NCI-H1092 (cell line): ENCODE measurements at places on chromosomes 16 and 17.
A peak's percentile ranks its signal among the peaks of the same experiment; 100 is the strongest.

DNA sequence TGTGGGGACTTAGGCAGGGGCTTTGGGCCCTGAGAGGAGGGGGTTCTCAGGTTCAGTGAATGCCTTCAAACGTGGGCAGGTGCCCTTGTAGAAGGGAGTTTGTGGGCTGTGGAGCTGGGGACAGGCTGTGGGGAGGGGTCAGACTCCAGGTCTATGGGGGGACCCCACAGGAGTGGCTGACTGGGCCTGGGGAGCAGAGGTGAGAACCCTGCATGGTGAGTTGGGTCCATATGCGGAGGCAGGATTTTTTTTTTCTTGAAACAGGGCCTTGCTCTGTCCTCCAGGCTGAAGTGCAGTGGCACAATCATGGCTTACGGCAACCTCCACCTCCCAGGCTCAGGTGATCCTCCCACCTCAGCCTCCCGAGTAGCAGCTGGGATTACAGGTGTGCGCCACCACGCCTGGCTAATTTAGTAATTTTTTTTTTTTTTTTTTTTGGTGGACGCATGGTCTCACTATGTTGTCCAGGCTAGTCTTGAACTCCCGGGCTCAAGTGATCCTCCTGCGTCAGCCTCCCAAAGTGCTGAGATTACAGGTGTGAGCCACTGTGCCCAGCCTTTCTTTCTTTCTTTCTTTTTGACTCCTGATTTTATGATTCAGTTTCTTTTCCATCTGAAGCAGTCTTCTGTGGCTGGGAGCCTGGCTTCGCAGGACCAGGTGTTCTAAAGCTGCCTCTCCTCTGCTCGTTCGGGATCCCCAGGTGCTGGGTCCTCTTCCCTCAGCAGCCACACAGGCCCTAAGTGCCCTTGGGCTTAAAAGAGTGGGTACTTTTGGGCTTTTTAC lies 19.0 kb upstream of the ADCY7 start:
- no peak for DNase-seq

DNA sequence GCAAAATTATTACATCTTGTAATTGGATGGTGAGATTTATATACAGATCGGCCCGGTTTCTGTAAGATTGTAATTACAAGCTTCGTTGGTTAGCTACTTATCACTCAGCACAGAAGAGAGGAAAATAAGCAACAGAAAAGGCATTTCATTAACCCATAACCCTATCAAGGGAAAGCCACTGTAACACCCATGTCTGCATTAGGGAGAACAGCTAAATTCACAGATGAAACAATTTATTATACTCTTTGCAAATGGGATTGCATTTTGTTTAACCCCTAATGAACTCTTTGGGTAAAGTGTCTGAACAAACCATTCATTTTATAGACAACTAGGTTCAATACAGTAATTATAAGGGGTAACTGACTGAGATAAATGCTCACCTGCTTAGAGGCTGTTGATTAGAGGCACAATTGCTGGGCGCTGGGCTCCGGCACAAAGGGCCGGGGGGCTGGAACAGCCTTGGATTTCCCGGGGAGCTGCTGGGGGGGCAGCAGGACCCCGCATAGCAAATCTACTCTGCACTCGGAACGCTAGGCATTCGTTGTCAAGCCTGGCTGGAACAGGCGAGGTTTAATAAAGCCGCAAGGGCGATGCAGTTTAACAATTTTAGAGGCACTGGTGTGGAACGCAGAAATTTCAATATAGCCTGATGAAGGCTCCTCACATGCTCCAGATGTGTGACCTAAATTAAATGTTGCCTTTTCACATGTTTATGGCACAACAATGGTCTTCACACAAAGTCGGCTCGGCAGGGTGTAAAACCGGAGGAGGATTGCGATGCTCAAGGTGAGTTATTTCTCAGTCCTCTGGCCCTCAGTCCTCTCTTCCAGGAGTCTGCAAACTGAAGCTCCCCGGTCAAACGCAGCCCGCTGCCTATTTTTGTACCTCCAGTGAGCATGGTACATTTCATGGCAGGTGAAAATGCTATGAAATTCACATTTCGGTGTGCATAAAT lies 134.0 kb upstream of the IRX6 start:
- no peak for DNase-seq

DNA sequence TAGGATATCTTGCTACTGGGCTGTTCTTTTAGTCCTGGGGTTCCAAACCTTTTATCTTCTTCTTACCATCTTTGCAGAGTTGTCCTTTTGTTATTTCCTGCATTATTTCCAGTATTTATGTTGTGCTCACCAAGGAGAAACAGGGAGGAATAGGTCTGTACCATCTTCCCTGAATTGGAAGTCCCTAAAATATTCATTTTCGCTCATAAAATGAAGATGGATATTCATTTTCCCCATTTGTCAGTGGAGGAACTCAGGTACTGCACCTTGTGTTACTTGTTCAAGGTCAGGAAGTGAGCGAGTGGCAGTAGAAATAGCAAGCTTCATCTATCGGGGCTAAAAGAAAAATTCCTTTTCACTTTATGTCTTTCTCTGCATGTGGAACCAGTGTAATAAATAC lies 989.7 kb downstream of the CDH11 start:
- no peak for DNase-seq

- no peak for DNase-seq
Measured at GRCh38 chr17:76515274-76515949, 14.2 kb upstream of the RHBDF2 start.

DNA sequence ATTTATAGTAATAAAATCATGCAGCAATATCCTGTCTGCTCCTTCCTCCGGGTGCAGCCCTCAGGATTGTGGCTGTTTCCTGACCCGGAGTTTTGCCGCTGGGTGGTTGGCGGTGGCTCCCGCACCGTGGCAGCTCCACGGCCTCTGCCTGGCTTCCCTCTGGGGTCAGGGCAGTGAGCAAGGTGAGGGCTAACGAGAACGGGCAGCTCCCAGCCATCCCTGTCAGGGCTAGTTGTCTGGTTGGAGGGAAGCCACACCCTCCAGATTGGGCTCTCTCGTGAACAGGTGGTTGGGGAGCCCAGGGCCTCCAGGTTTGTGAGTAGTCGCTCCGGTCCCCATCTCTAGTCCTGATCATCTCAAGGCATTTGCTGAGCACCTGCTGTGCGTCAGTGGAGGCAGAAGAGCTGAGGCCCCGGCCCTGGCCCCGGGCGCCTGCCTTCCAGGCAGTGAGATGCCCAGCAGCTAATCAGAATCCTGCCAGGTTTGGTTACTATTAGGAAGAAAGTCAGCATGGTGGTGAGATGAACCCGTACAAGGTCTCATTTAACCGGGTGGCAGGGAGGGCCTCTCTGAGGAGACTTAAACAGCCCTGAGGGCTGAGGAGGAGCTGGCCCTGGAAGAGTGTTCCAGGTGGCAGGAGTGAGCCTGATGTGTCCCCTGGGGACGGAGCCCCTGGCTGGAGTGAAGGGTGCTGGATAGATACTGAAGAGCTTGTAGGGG lies 2.3 kb upstream of the NUDT16L1 start:
- no peak for DNase-seq

GRCh38 chr17:72385475-72385874 lies 264.7 kb downstream of the SOX9 start:
- no peak for DNase-seq

DNA sequence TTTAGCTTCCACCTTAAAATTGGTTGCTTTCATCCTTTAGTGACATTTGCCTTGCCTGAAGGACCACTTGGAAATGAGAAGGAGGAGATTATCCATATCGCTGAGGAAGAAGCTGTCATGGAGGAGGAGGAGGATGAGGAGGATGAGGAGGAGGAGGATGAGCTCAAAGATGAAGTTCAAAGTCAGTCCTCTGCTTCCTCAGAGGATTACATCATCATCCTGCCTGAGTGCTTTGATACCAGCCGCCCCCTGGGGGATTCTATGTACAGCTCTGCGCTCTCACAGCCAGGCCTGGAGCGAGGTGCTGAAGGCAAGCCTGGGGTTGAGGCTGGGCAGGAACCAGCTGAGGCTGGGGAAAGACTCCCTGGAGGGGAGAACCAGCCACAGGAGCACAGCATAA lies 11.5 kb upstream of the TMEM106A start:
- DNase-seq = no peak

DNA sequence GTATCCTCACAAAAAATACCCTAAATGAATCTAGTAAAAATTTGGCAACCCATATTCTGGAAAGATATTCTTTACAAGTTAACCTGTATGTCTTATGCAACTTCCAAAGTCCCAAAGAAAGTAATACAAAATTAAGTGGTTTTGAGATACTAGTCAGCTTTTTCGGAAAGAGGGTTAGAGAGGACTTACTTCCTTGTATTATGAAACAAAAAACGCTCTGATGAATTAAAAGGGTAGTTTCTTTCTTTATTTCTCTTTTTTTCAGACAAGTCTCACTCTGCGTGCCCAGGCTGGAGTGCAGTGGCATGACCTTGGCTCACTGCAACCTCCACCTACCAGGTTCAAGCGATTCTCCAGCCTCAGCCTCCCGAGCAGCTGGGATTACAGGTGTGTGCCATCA lies 51.6 kb downstream of the KANSL1 start:
- DNase-seq = no peak

DNA sequence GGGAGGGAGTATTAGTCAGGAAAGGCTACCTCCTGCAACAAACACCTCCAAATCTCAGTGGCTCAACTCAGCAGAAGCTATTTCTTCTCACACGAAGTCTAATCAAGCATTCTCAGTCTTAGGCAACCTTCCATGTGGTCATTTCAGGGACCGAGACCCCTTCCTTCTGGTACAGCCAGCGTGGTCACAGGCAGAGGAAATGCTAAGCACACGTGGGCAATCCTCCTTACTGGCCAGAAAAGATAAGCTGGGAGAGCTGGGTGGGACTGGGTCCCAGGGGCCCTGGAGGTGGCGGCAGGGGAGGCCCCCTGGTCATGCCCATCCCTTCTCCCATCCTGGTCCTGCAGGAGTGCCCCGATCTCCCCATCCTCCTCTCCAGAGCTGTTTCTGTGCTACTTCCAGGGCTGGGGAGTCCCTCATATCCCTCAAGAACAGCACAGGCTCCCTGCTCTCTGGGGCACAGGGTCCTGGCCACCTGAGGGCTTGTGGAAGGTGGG lies 5.7 kb upstream of the CX3CL1 start:
- no peak for DNase-seq

- no peak for DNase-seq
Measured at GRCh38 chr16:30652718-30653117, 2.0 kb downstream of the PRR14 start.

DNA sequence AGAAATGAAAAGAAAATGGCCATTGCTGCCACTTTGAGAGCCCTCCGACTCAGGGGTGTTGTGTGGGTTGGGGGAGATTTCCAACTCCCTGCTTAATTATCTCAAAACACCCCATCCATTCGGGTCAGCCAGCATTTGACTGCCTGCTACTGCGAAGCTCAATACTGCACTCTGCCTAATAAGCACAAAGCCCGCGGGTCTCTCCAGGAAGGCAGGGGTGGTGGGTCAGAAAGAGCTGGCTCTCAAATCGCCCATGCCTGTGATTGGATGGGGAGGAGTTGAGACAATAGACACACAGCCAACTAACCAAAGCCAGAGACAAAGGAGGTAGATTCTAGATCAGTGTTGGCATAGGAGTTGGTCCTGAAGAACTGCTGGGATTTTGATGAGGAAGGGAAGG lies 2.3 kb upstream of the XAF1 start:
- DNase-seq = no peak

DNA sequence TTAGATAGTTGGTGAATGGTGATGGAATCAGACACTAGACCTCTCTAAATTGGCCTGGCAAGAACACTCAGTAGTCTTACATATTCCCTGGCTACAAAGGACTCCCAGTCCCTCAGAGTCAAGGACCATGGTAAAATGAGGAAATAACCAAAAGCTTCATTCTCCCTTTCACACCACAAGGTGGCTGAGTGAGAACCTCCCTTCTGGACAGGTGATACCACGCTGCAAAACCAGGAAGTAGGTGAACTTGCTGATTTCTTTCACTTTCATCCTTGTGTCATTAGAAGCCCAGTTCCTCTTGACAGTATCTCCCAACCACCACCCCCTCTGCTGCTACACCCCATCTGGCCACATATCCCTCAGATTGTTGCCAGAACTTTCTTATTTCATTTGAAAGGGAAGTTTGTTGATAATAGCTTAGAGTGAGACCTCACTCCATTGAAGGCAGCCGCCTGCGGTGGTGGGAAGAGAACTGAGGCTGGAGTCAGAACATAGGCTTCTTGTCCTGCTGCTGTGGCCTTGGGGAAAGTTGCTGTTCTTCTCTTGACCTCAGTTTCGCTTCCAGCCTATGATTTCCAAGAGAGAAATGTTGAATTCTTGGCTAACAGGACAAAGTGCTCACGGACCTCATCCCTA lies 290.6 kb upstream of the CCL2 start:
- no peak for DNase-seq

- no peak for DNase-seq
Measured at GRCh38 chr16:3158026-3158509, 23.2 kb downstream of the ZNF213 start.

GRCh38 chr16:50318796-50319578 lies 49.8 kb downstream of the BRD7 start:
- no peak for DNase-seq

GRCh38 chr17:22469941-22470340 lies 777.6 kb downstream of the KCNJ18 start:
- DNase-seq = no peak

GRCh38 chr16:85347213-85347591 lies 234.9 kb upstream of the CIBAR2 start:
- peak; percentile 42 for DNase-seq

DNA sequence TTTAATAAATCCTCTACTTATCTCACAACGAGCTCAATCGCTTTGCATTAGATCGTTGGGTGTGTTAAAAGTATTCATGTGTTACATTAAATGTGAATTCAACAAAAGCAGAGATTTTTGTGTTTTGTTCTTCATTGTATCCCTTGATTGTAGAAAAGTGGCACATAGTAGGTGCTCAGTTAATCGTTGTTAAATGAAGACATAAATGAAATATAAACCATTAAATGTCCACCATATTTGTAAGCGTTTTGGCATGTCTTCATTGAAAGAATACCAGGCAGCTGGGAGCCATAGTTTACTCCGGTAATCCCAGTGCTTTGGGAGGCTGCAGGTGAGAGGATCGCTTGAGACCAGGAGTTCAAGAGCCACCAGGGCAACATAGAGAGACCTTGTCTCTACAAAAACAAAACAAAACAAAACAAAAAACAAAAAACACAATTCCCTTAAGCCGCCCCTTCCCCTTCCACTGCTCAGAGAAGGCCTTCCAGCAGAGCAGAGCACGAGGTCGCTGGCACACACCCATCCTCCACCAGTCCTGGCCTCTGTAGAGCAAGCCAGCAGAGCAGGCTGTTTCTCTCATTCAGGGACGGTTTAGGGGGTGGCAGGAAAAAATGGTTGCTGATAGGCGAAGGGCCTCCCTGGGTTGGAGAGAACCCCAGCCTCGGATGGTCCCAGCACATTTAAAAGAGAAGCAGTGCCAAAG lies 673 bp upstream of the CHD9 start:
- DNase-seq = no peak

GRCh38 chr17:73625006-73625405 lies 19.2 kb downstream of the SDK2 start:
- no peak for DNase-seq

GRCh38 chr17:33680472-33680871 lies 387.4 kb upstream of the ASIC2 start:
- DNase-seq = no peak
